ENCODE measurements at places on chromosomes 13 and 19.

DNA sequence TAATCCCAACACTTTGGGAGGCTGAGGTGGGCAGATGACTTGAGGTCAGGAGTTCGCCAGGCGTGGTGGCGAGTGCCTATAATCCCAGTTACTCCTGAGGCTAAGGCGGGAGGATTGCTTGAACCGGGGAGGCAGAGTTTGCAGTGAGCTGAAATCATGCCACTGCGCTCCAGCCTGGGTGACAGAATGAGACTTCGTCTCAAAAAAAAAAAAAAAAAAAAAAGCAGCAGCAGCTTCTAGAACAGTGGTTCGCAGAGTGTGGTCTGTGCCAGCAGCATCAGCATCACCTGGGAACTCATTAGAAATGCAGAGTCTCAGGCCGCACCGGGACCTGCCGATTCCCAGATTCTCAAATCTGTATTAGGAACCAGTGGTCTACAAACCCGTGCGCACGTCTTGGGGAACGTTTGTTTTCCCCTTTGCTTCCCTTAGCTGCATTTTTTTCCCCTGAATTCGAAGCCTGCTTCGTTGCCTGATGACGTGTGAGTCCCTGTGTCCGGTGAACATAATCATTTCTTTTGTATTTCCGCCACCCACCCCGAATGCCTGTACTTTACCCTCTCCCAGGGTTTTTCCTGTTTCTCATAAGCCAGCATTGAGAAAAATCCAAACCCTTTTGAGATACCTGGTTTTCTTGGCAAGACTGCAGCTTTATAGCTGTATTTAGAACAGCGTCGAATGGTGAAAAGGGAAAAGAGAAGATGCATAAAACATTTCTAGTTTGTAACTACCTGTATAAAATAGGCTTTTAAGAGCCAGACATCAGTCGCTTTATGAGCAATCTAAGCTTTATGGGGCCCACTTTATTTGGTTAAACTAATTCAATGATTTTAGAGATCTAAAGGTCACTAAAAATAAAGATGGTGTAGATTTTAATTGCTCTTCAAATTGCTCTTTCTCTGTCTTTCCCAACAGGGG, 49.8 kb downstream of the BICRA start:
- no peak for DNase-seq

GRCh38 chr13:80256352-80256932, 84.5 kb downstream of the SPRY2 start:
- no peak for DNase-seq

DNA sequence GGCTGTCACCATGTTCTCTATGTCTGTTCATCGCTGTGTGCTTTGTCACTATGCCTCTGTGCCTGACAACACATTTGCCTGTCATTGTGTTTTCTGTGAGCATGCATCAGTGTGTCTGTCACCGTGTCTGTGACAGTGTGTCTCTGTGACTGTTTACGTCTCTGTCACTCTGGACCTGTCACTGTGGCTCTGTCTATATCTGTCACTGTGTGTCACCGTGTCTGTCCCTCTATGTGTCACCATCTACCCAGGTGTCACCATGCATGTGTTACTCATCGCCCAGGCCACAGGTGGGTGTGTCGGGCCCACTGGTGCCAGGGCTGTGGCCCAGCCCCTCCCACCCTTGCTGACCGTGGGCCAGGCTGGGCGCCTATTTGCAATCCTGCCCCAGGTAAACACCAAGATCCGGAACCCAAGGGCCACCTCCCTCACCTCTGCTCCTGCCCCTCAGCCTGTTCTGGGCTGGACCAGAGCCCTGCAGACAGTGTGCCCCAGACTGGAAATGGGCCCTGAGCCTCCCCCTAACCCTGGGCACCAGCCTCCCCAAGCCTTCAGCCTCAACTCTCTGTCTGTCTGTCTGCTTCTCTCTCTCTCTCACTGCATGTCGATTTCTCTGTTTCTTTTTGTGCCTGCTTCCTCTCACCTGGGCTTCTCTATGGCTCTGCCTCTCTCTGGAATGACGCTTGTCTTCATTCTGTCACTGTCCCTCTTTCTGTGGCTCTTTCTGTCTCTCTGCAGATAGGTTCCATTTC, 7.7 kb downstream of the IRF2BP1 start:
- no peak for DNase-seq

GRCh38 chr13:41552031-41552430, 94.7 kb downstream of the RGCC start:
- DNase-seq, result no peak

GRCh38 chr13:74210693-74211393, 76.6 kb upstream of the KLF12 start:
- no peak for DNase-seq

DNA sequence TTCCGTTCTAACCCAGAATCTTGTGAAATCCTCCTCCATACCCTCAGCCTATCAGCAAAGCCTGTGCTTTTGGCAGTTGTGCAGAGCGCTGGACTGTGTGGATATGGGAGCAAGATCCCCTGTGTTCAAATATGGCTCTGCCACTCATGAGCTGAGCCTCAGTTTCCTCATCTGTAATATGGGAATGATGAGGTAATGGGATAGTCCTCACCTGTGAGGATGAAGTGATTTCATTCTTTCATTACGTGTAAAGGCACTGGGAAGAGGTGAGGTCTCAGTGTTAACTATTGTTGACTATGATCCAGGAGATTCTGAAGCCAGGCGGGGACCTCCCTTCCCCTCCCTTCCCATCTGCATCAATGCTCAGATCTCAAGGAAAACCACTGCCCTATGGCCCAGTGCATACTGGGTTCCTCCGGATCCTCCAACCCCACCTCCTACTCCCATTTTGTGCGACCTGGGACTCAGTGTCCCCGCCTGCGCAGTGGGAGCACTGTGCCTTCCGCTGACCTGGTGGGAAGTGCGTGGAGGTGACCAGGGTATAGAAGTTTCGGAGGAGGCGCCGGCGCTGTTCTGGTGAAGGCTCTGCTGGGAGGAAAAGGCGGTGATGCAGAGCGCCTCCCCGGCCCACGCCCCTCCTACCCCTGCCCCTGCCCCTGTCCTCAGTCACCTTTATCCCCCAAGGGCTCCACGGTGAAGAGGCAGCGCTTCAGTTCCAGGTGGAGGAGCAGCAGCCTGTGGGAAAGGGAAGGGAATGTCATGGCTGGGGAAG, 5.0 kb downstream of the FUZ start:
- DNase-seq, result no peak

- no peak for DNase-seq
Measured at GRCh38 chr13:38687246-38688229, 661 bp downstream of the FREM2 start.

GRCh38 chr13:47437406-47437805, 540.6 kb upstream of the HTR2A start:
- DNase-seq, result no peak

GRCh38 chr13:82912564-82912963, 969.7 kb downstream of the SLITRK1 start:
- no peak for DNase-seq

DNA sequence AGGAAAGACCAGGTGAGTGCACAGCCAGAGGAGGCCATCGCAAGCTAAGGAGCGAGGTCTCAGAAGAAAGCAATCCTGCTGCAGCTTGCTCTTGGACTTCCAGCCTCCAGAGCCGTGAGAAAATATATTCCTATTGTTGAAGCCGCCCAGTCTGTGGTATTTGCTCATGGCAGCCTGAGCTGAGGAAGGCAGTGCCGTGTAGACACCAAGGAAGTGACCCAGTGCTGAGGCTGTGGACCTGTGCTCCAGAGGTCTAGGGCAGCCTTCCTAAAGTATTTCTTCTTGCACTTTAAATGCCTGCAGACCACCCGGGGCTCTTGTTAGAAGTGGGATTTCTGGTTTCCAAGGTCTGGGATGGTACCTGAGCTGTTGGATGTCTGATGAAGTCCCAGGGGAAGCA, 158.5 kb upstream of the KL start:
- DNase-seq, result no peak

GRCh38 chr19:29795461-29796172, 16.2 kb upstream of the CCNE1 start:
- no peak for DNase-seq

DNA sequence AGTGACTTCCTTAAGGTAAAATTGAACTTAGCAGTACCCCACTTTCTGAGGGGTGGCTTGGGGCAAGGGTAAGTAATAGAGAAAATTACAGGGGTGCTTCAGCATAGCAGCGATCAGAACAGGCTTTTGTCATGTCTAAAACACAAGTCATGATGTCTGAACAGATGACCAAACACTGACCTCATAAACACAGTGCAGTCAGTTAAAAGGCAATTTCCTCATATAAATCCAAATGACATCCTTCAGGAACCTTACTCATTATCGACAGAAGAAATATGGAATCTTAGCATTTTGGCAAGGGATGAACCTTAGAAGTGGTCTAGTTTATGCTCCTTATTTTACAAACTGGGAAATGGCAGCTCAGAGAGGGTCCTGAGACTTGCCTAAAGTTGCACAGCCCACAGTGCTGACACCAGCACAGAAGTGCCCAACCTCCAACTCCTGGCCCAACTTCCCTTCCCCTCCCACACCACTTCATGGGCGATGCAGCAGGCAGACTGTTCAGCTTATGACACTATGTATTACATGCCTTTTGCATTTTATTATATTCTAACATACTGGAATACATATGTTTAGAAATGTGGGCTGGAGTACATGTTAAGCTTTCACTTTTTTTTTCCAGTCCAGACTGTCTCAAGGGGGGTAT, 3.6 kb downstream of the GJA3 start:
- DNase-seq, result no peak

DNA sequence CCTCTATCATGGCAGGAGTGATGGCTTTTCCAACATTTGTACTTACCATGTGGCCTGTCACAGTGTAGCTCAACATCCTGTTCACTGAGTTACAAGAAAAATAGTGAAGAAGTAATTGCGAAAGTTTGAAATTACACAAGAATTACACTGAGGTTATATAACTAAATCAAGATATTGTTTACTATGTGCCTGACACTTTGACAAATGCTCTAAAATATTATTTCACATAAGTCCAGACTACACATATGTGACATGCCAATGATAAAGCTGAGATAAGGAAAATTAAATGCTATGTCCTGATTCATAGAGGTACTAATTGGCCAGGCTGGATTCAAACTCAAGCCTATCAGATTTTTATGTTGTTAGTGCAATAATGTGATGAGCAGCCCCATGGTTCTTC, 451.7 kb downstream of the PCDH9 start:
- no peak for DNase-seq

GRCh38 chr19:50817941-50818858, 5.4 kb downstream of the KLK1 start:
- DNase-seq, result peak; percentile 35

DNA sequence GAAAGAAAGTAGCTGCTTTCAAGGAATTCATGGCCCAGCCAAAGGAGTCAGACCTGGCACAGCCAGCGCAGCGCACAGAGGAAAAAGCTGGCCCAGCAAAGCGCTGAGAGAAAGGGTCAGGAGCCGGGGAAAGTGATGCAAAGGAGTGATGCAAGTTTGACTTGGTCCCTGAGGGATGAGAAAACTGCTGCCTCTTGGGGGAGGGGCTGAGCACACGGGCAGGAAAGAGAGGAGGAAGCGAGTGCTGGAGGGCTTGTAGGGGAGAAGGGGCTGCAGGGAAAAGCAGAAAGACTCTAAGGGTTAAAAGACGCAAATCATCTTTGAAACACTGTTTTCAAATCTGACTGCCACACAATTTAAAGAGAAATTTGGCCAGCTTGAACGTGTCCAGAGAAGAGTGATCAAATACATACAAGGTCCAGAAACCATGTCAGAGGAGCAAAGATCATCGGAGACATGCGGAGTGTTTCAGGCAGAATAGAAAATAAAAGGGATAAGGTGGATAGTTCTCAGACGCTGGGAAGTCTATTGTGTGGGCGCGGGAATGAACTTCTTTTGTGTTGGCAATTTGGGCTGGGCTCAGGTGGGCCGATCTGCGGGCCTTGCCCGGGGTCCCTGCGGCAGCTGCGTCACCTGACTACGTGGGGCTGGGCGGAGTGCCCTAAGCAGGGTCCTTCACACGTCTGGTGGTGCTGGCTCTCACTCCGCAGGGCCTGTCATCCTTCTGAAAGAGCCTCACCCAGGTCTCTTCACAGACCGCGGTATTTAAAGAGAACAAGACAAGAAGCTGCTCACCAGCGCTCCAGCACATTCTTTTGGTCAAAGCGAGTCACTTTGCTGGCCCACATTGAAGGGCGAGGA, 18.1 kb downstream of the N4BP2L1 start:
- no peak for DNase-seq
